Nephron progenitor cell (in vitro differentiated cells): ENCODE measurements at places on chromosomes 1 and 21.
A peak's percentile ranks its signal among the peaks of the same experiment; 100 is the strongest.

DNA sequence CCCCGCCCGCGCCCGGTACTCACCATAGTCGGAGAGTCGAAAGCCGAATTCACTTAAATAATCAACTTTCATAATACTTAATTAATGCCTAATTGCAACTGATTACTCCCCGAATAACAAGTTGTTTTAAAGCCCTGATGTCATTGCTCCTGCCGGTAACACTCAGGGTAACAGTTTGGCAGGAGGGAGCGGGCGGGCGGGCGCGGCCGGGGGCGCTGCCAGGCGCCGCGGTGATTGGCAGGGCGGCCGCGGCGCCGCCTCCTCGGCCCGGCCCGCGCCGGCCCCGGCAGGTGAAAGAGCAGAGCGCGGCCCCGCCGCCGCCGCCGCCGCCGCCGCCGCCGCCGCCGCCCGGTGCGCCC lies 102.2 kb downstream of the CASZ1 start:
- DNase-seq = no peak

DNA sequence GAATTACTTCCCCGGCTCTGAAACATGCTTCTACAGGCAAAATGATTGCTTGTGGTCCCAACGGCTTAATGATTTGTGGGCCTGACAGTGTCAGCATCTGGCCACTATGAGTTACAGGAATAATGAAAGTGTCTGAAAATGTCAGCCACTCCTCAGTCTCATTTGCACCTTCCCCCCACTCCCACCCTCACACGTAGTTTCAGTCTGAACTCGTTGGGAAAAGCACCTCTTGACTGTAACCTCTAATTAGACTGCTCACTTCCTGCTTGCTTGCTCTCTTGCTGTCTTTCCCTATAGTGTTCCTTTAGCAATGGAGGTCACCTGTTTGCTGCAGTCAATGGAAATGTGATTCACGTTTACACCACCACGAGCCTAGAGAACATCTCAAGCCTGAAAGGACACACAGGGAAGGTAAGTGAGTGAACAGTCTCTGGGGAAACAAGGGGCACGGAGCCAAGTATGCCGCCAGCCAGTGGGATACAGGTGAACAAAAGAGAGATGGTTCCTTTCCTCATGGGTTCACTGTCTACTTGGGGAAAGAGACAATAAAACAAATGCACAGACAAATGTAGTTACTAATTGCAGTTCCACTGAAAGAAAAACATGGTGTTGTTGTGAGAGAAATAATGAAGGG lies 27.1 kb downstream of the CFAP57 start:
- DNase-seq = no peak

GRCh38 chr1:20431176-20431460 lies 54.9 kb downstream of the CAMK2N1 start:
- no peak for DNase-seq

DNA sequence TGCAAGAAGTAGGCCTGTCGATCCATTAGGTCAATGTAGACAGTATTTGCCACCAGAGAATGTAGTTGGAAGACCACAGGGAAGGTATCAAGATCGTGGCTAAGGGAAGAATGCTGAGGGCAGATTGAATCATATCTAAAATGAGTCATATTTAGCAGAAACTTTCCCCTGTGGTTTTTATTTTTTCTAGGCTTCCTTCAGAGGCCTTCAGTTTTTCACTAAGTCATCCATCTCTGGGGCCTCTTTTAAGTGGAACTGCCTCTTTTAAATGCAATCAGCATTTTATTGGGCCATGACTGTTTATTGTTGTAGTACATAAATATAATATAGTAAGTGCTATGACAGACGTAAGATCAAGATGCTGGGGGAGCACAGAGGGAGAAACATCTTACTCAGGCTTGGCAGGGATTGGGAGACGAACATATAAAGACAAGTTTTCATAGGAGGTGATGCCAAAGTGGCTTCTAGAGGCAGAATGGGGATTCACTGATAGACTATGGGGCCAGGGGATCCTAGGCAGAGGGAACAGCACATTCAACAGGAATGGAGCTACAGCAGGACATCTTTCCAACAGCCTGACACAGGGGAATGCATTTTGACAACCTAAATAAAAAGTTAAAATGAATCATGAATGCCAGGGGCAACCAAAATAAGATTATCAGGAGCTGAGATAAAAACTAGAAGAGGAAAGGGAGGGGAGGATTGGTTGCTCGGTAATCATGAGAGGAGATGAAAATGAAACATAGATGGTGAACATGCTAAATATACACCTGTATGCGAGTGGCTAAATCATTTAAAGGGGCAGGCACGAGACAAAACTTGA lies 20.1 kb downstream of the UBE2U start:
- no peak for DNase-seq

DNA sequence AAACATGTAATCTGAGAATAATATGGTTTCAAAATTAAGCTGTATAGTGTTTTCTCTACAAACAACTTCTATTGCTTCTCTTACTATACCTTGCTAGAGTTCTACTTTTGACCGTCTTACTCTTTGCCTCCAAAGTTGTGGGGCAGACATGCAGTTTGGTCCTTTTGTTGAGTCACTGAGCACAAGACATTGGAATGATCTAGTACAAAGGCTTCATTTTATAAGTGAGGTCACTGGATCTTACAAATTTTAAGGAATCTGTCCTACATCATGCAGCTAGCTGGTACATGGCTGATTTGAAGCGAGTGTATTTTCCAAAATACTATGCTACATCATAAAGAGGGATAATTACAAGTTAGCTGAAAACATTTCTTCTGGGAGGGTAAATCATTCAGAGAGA lies 28.8 kb downstream of the OR10J1 start:
- DNase-seq = no peak

DNA sequence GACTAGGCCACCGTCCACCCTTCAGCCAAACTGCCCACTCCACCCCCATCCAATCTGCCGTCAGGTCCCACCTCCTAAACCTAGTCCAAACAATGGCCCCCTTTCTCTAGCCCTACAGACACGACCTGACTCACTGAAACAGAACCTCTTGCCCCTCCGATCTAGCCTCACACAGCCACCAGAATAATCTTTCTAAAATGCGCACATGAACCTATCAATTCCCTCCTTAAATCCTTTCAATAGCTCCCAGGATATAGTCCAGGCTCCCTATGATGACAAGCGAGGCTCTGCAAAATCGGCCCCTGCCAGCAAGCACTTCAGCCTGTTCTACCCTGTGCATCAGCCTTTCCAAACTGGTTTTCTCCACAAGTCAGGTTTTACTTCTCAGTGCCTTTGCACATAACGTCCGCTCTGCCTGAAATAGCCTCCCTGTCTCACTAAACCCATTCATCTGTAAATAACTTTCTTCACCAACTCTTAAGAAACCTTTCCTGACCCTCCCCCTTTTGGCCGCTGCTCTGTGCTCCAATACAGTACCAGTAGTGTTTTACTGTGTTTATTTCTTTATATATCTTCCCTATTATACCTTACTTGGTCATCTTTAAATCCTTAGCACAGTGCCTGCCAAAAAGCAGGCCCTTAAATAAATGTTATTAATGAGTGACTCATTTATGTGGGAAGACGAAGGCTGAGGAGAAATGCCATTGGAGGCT lies 9.0 kb upstream of the CDC20 start:
- no peak for DNase-seq

- no peak for DNase-seq
Observed at GRCh38 chr1:26346274-26347033, 7.5 kb downstream of the CRYBG2 start.

DNA sequence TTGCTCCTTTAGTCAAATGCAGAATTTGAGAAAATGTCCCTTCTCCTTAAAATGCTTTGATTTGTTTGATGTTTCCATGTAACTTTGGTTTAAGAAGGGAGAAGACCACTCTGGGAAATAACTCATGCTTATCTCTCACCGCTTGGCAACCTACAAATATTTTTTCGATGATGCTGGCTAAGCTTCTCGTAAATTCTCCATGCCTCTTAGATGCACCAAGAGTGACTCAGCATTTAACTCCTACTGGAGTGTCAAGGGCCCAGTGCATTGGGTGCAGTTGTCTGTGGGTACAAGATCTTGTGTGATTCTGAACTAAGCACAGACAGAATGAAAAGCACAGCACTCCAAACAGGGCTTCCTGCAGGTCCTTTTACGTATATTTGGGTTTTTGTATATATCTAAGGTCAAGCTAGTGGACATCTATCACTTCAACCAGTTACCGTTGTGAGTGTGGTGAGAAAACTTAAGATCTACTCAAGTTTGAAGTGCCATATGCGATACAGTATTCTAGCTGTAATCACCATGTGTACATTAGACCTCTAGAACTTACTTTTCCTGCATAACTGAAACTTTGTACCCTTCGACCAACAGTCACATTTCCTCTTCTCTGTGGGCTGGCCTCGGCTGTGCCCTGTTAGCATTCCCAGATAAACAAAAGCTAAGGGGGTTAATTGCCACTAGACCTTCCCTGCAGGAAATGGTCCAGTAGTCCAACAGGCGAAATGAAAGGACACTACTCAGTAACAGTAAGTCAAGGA lies 55.8 kb downstream of the COL18A1 start:
- DNase-seq = no peak

DNA sequence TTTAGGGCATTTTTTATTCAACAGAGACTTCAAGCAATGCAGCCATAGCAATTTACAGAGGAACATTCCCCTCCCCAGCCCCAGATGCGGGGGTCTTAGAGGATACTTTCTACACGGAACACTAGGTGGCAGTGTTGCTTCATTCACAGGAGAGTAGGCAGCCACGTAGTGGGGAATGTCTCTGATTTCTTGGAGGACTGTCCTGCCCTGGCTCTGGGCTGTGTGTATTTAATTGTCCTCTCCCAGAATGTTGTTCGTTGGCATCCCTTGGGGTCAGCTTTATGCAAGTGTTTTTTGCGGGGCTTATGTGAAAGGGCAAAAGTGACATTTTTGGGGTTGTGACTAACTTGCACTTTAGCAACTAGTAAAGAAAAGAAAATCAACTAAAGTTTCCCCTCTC lies 96.9 kb downstream of the PAPPA2 start:
- peak; percentile 69 for DNase-seq

DNA sequence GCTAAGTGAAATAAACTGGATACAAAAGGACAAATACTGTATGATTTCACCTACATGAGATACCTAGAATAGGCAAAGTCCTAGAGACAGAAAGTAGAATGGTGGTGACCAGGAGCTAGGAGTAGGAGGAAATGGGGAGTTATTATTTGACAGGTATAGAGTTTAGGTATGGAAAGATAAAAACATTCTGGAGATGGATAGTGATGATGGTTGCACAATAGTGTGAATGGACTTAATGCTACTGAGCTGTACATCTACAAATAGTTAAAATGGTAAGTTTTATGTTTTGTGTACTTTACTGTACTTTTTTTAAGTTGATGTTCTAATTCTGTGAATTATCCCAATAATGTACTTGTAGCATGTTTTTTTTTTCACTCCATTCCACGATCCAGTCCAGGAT lies 59.5 kb upstream of the RALGPS2 start:
- DNase-seq = no peak

DNA sequence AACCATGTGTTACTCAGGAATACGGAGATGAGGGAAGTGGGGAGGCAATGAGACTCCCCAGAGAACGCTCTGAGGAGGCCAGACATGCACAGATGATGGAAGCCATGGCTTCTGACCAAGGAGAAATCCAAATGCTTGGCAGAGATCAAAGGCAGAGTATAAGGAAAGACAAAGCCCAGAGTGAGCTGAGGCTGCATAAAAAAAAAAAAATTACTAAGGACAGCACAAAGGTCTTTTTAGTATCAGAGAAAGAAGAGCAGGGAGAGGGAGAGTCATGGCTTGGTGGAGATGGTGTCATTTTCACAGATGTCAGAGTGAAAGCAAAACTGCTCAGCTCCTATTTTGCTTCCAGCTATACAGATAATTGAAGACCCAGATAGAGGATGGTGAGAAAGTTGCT lies 8.1 kb upstream of the NCF2 start:
- DNase-seq = no peak

DNA sequence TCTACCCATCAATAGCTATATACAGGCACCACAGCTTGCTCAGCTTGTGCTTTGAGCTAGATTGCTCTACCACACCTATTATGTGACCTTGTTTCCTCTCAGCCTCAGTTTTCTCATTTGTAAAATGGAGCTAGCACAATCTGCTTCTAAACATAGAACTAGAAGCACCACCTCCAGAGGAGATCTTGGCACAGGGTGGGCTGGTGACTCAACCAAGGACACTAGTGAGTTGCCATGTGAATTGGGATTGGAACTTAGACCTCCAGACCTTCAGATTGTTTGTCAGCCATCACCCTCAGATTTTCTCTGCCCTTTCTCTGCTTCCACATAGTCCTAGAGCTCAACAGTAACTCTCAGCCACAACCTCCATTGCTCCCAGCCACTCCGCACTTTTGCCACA lies 3.0 kb upstream of the MACO1 start:
- DNase-seq = no peak

- DNase-seq = no peak
Observed at GRCh38 chr1:102071451-102071850, 74.7 kb upstream of the OLFM3 start.

GRCh38 chr1:207903053-207903452 lies 7.9 kb downstream of the CD34 start:
- no peak for DNase-seq

GRCh38 chr1:220702733-220703270 lies 12.6 kb downstream of the C1orf115 start:
- no peak for DNase-seq

- DNase-seq = no peak
Observed at GRCh38 chr1:217895841-217896240, 264.7 kb downstream of the SPATA17 start.

- DNase-seq = no peak
Observed at GRCh38 chr1:32485554-32486255, 20.8 kb downstream of the ZBTB8B start.

DNA sequence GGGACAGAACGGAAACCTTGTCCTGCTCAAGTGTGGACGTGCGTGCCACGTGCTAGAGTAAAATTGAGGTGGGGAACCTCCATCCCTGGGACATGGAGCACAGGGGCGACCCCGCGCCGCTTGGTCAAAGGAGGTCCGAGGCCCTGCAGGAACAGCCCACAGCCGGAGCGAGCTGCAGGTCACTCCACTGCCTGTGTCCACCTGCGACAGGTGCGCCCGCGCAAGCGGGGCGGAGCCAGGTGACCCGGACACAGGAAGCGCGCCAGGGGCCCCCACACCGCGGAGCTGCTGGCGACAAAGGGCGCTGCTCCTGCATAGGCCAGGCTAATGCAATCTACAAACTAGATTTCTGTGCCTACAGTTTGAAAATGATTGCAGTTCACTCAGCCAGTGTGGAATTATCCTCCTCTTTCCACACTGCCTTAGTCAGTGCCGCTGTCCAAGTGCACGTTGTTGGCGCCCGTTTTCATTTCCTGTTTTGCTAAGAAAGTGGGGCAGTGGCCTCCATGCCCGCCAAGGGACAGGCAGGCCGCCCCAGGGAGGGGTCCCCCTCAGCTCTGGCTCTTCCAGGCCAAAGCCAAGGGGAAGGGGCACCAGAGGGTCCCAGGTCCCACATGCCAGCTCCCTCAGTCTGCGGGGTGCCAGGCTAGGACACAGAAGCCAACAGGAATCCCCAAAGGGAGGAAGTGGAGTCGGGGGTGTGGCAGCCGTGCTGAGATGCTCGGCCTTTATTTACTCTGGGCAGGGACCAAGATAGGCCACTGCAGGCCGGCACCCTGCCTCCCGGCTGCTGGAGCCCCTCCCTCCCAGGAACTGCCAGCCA lies 4.3 kb upstream of the NADK start:
- no peak for DNase-seq
